Posterior vena cava (tissue), 2 donors: ENCODE measurements at places on chromosomes 7 and 10. TPM values are rescaled to one million over a fixed set of nuclear protein-coding genes. Genes with fewer than 3 reads are reported as not detected.

Gene PNLIPRP3
- total RNA-seq, result not detected

Gene CALY
- not detected for total RNA-seq

Gene ANKRD7
- total RNA-seq, result 0.48 TPM

Gene MMRN2
- 57.0 TPM for total RNA-seq

Gene STAM
- 18.9 TPM for total RNA-seq

Gene PRSS37
- not detected for total RNA-seq

Gene TAS2R40
- not detected for total RNA-seq

Gene RTKN2
- total RNA-seq, result 0.19 TPM

Gene NEBL
- total RNA-seq, result 3.5 TPM

Gene STEAP1B
- total RNA-seq, result 2.5 TPM

GRCh38 chr10:74898201-74898976 is 72.0 kb downstream of the KAT6B start:
- no peak for DNase-seq

DNA sequence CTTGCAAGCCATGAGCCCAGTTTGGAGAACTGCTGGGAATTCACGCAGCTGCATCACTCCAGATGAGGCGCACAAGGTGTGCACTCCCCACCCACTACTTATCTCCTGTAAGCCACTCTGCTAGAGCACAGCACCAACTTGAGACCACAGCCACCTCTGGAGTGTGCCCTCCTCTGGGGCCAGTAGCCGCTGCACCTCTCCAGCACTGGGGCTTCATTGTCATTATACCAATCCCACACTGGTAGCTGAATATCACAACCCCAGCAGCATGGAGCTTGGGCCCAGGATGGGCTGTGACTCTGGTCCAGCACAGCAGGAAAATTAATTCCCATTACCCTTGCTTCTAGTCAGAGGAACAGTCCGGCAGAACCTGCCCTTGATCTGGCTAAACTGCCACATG is 125.6 kb downstream of the LSM5 start:
- no peak for DNase-seq

GRCh38 chr7:42886129-42886528 is 25.7 kb downstream of the C7orf25 start:
- no peak for DNase-seq

- no peak for DNase-seq
Observed at GRCh38 chr7:153541903-153542302, 510.3 kb upstream of the DPP6 start.

DNA sequence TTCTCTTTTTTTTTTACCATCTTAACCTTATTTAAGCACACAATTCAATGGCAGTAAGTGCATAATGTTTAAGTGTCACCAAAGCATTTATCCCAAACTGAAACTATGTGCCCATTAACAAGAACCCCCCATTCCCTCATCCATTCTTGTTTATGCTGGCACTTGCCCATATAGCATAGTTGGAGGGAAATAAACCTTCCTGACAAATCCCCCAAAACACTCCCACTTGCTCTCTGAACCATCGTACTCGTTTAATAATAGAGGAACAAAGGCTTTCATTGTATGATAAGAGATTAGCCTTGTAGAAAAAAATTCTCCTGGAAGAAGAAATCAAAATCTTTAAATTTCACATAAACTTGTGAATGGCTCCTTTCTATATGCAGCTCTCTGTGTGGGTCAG is 26.4 kb upstream of the KCNMA1 start:
- DNase-seq, result no peak

GRCh38 chr10:2881720-2882620 is 185.4 kb upstream of the PFKP start:
- no peak for DNase-seq

DNA sequence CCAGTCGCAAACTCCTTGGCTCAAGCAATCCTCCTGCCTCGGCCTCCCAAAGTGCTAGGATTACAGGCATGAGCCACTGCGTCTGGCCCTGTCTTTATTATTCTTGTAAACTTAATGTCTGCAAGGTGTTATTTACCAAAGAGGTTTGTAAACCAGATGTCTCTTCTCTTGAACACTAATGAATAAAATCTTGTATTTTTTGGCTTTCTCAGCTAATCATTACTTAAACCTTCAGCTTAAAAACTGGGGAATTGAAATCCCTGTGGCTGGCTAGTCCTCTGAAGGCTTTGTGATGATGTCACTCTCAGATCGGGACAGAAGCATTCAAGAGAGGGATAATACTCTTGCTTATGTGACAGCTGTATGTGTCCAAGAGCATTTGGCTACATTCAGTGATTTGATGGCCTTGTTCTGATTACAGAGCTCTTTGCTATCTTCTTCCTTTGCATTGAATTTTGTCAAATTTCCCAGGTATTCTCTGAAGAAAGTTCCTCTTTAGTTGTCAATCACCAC is 130.3 kb downstream of the BICC1 start:
- no peak for DNase-seq

GRCh38 chr7:139332697-139333359 is 8.3 kb upstream of the FMC1 start:
- DNase-seq, result no peak

GRCh38 chr7:8221567-8221966 is 40.4 kb downstream of the ICA1 start:
- no peak for DNase-seq

DNA sequence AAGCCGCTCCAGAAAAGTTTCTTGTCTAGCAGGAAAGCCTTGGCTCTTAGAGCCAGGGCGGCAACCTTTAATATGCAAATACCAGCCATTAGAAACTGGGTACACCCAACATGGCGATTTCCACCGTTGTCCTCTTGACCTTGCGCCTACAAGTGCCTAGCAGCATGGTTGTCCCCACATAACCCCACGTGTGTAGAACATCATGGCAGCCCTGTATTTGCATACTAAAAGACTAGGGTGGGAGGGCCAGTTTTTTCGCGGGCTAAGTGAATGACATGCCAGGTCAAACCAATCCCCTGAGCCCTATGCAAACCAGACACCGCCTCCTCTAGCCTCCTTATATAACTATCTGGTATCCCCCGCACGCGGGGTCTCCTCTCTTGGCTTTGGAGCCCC is 58.4 kb upstream of the FZD8 start:
- no peak for DNase-seq

DNA sequence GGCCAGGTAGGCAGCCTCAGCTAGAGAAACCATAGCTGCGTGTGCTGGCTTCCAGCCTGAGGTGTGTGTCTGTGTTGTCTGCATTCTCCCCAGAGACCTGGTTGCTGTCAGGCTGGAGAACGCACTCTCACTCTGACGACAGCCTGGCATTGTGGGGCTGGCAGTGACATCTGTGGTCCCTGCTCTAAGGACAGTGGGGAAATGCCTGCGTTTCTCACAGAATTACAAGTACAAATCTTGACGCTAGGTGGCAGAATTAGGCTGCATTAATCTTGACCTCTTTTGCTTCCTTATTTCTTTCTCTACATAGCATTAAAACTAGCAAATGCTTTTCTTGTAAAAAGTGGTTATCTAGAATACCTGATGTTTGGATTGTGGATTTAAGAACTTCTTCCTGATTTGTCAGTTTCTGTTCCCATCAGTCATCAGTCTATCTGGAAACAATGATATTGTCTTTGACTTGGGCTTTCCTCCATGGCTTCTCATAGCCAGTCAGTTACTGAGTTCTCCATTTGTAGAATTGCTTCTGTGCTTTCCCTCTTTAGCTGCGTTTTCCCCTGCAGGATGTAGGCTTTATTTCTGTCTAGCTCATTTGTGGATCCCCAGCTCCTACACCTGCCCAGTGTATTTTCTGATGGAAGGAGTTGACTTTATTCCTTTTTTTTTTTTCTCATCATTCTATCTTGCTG is 86.0 kb downstream of the FANK1 start:
- DNase-seq, result no peak

DNA sequence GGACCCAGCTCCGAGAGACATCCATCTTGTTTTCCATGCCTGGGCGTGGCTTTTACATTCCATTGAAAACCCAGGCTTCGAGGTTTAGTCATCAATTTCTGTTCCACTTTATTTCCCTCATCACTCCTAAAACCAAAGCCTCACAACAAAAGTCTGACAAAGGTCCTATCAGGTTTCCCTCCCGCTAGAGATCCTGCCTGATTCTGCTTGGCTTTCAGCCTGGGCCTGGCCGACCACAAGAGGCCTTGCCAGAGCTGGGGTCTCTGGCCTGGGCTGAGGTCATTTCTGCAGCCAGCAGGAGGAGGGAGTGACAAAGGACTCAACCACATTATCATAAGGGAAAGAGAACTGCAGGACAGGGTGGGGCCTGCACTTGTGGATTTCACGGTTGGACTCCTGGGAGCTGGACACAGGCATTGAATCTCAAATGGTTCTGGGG is 167.0 kb downstream of the FANK1 start:
- DNase-seq, result no peak

GRCh38 chr10:90871279-90871765 is 452 bp upstream of the RPP30 start:
- DNase-seq, result no peak

- no peak for DNase-seq
Observed at GRCh38 chr10:28833313-28833712, 156.0 kb downstream of the BAMBI start.

DNA sequence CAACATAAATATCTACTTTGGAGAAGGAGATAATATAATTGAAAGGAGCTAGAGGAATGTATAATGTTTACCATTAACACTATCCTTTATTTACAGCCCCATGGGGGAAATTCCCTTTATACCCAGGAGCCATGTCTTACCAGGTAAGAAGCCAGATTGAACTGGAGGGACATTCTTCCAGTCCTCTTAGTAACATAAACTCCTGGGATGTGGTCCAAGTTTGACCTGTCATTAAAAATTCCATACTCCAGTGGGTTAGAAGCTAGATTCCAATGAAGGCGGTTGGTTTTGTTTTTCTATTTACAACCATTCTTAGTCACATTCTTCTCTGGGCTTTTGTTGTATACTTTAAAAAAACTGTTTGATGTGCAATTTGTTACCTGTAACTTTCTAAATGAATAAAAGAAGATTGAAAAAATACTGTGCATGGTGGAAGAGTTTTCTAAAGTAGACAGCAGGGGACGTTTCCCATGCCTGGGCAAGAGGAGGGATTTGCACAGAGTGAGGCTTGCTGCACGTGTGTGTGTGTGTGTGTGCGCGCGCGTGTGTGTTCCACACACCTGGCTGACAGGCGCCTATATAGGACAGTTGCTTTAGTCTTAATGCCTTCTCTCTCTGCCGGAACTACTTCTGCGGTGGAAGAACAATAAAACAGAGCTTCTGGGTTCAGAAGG is 2.0 kb downstream of the PLCE1 start:
- no peak for DNase-seq

GRCh38 chr10:13046851-13047528 is 45.5 kb upstream of the CCDC3 start:
- no peak for DNase-seq

- DNase-seq, result no peak
Observed at GRCh38 chr7:125877246-125877645, 947.6 kb upstream of the POT1 start.

DNA sequence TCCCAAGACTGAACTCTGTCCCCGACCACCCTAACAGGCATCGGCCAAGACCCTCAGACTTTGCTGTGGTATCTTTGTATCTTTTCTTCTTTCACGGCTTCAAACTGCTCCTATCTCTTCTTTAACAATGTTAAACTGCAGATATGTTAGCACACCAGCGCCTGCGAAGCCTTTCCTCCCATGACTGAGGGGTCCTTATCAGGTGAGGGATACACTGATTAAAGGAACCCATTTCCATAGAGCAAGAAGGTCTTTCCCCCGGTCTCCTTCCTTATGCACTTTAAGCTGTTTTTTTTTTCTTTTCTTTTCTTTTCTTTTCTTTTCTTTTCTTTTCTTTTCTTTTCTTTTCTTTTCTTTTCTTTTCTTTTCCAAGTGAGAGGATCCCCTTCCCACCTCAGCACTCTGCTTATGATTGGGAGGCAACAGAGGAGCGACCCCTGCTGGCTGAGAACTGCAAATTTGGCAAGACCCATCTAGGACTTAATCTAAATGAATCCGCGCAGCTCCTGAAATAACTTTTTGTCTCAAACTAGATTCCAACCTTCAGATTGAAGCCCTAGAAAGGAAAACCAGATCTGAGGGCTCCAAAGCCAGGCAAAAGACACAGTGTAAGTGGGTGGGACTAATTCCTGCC is 109.9 kb downstream of the ITGB8 start:
- DNase-seq, result no peak

DNA sequence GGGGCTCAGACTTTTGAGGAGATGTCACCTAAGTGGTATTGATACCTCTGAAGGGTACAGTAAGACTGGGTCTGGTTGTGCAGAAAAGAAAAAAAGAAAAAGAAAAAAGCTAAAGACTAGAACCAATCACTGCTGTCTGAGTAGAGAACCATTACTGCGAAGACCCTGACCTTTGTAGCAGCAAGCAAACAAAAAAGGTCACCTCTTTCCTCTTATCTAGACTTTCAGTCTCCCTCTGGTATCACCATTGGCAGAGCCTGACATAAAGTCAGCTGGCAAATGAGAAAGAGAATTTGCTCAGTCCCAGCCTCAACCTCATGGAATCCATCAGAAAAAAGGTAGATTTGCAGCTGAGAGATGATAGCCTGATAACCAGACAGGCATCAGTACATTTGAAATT is 2.6 kb upstream of the DNTT start:
- no peak for DNase-seq

DNA sequence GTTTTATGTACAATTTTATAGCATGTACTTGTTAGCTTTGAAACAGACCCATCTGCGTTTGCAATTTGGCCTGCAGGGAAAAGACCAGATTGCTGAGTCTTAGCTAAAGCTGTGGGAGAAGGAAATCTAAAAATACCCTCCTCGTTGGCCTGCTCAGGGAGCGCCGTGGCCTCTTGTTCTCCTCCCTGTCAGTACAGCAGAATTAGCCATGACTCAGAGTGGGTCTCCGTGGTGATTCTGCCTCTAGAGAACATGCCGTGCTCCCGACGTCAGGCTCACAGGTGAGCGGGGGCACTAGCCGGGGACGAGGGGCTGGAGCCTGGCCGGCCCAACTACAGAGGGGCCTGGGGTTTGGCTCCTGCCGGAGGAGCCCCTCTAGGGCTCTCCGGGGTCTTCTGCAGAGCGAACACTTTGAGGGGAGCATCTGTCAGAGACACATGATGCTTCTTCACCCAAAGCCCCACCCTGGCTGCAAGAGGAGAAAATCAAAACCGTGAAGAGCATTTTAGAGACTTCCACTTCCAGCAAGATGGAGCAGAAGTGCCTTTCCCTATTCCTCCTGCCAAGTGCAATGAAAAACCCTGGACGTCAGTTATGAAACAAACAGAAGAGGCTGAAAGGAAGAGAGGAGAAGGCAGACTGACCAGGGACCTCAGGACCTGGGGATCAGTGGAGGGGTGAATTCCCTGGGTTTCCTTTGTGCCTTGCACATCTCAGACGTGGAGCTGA is 98.9 kb downstream of the LHPP start:
- DNase-seq, result peak; percentile 90

GRCh38 chr7:27247000-27247399 is 4.4 kb downstream of the EVX1 start:
- no peak for DNase-seq
